ENCODE measurements at places on chromosomes 5 and 9.

GRCh38 chr9:131398204-131398603, 4.3 kb downstream of the PRRC2B start:
- DNase-seq, result no peak

DNA sequence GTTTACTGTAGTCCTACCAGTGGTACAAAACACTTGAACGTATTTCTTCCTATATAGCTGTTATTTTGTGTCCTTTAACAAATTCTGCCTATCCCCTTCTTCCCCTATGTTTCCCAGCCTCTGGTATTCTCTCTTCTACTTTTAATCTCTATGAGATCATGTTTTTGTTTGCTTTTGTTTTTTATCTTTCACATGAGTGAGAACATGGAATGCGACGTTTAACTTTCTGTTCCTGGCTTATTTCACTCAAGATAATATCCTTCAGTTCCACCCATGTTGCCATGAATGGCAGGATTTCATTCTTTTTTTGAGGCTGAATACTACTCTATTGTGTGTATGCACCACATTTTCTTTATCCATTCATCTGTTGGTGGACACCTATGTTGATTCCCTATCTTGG, 634.4 kb upstream of the WWC1 start:
- DNase-seq, result no peak

GRCh38 chr9:137136261-137136880, 2.6 kb upstream of the GRIN1 start:
- DNase-seq, result peak; percentile 52

DNA sequence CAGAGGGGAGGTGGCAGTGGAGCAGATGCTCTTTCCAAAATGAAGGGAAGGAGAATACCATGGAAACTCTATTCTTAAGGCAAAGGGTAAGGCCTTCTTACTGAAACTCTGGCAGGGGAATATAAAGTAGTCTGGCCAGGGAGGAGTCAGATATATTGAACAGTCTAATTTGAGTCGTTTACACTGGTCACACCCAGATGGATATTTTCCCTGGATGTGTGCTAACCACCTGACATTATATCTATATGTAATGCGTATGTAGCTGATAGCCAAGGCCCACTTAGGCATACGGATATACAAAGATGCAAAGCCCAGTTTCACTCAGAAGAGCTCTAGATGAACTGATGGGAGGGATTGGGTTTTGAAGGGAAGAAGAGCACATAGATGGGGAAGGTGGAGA, 7.0 kb downstream of the TDRD7 start:
- no peak for DNase-seq

DNA sequence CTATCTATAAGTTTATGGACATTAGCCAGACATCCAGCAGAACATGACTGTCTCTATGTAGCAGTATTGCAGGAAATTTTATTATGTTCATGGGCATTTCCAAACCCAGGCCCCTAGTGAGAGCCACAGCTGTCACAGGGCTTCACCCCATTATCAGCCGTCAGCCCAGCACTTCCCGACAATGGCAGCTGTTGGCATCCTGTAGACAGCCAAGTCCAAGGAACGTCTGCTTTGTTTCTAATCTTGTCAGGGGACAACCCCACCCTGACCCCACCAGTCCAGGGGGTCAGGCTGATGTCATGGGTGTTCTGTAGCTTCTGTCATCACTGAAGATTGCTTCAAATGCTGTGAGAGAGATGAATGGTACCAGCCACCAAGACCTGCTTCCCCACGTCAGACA, 565.3 kb upstream of the BRINP1 start:
- no peak for DNase-seq

DNA sequence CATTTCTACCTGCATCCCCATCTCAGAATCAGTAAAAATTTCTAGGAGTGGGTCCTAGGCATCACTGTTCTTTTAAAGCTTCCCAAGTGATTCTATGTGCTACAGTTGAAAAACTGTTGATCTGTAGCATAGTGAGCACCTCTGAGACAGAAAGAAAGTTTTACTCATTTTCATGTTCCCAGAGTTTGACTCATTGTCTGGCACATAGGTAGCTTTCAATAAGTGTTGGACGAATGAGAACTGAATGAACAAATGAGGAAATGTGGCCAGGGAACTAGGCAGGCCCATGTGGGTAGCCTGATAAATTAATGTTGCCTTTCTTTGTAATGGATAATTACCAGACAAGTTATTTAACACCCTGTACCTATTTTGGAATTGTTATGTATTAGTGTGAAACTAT, 33.8 kb downstream of the RNF180 start:
- DNase-seq, result no peak

- DNase-seq, result no peak
Observed at GRCh38 chr9:94787266-94787665, 60.8 kb downstream of the AOPEP start.

DNA sequence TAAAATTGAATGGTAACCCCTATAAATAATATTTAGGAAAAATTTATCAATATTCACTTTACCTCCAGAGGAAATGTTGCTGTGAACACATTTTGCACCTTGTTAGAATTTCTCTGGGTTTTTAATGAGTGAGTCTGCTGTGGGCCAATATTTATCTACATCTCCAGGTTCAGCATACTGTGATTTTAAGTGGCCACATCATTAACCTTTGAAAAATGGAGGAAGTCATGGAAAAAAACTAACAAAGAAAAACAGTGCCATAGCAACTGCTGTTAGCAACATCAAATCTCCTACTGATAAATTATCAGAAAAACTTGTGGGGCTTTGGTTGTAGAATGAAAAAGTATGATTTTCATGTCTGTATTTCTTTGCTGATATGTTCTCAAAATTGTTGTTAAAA, 55.0 kb downstream of the CD180 start:
- no peak for DNase-seq

DNA sequence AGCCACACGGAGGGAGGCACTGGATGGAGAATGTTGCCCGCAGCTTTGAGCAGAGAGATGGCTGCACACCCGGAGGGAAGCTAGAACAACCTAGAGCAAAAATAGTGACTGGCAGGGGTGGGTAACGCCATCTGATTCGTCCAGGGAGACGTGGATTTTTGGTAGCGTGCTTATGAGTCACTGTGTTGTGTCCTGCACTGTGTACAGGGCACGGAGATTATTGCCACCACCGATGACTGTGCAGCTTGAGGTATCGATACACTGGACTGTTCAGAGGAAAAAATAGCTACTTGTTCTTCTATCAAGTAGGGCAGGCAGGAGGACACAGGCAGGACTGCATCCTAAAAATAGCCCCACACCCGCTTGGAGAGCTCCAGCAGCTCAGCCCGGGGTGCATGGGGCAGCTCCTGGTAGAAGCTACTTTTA, 6.0 kb downstream of the UBE2QL1 start:
- no peak for DNase-seq

- peak; percentile 78 for DNase-seq
Observed at GRCh38 chr9:120477534-120478001, 102.4 kb downstream of the CDK5RAP2 start.

DNA sequence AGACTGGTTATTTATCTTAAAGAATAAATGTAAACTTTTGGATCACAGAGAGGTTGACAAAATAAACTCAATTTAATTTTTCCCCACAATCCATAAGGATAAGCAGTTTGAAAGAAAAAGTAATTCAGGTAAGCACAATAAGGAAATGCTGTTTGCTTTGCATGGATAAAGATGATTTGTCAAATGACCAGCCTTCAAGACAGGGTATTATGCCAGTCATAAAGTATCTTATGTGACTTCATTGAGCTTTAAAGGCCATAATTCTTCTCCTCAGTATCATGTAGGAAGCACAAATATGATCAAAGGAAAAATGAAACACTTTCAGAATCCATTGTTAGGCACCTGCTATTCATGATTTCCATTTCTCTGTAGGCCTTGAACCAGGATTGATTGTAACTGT, 180.7 kb upstream of the PPP1R2B start:
- DNase-seq, result no peak

DNA sequence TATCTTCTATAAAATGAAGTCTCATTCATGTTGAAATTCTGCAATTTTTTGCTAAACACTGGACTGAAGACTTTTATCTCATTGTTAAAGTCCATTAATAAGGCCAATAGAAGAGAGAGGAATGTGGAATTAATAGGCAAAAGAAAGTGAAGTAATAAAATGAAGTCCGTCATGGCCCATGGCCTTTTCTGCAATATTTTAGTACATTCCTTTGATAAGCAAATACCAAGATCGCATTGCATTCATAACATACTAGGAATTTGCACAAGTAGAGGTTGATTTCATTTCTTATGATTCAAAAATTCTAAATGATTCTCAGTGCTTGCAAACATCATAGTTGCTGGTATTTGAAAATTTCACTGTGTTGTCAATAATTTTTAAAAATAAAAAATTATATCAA, 664.0 kb downstream of the NR2F1-AS1 start:
- no peak for DNase-seq

GRCh38 chr5:101720033-101720432, 576.1 kb downstream of the SLCO4C1 start:
- DNase-seq, result no peak

DNA sequence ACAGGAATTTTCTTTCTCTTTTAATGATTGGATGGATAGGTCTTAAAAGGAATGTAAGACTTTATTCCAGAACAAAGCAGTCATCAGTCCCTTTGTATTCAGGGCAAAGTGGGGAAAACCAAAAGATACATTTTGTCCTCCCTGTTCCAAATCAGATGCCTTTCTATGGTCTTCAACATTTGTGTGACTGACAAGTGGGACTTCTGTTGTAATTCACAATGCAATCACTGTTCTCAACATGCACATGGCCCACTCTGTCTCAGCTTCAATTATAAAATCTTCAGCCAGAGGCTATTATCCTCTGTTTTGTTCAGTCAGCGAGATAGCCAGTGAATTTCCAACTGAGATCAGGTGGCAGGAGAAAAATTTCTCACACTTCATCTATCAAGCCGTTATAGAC, 95.5 kb upstream of the ERBIN start:
- DNase-seq, result no peak

DNA sequence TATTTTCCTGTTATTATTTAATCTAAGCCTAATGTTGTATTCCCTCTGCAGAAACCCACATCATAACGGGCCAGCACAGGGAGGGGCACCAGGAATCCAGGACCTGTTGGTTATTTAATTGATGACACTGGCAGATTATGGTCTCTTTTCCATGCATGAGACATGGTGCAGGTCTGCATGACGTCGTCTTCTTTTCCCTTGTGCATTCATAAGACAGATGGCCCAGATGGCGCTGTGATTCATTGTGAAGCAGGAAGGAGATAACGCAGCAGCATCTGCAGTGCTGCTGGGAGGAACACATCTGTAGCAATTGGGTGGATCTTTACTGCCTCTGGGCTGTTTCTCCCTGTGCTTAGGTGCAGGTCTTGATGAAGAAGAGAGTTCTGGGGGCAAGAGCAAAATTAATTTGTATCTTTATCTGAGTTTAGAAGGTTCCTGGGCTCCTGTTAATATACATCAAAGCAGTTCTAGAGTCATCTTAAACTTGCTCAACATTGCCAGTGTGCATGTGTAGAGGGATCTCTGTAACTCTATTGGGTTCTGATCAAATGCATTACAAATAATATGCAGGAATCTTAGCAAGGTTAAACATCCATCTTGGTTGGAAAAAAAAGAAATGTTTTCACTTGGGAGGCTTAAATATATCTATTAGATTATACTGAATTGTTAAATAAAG, 176.1 kb downstream of the PCSK1 start:
- no peak for DNase-seq

GRCh38 chr9:113677057-113677456, 199.1 kb upstream of the ZNF618 start:
- no peak for DNase-seq

DNA sequence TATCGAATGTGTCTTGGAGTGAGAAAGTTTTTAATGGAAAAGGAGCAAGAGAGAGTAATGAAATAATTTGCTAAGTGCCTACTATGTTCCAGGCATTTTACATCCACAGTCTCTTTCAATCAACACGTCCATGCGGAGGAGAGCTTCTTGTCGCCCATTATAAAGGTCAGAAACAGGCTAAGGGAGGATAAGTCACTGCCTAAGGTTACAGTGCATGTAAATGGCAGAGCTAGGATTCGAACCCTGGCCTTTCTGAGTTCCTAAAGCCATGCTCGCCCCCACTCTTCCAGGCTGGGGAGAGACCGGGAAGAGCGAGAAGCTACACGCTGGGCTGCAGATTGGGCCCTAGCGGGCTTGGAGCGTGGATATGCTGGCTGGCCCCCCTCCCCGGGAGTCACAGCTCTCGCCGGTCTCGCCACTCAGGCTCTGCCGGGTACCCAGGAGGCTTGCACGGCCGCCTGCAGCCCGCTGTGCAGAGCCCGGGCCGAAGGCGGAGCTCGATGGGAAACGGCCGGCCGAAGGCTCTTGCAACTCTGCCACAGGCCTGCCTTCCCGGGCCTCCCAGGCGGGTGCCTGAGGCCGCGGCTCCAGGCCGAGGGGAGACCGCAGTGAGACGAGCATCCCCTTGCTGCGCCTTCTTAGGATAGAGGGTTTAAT, 775 bp upstream of the LHX2 start:
- DNase-seq, result peak; percentile 58

GRCh38 chr5:37723162-37723961, 116.5 kb downstream of the GDNF start:
- DNase-seq, result peak; percentile 50

DNA sequence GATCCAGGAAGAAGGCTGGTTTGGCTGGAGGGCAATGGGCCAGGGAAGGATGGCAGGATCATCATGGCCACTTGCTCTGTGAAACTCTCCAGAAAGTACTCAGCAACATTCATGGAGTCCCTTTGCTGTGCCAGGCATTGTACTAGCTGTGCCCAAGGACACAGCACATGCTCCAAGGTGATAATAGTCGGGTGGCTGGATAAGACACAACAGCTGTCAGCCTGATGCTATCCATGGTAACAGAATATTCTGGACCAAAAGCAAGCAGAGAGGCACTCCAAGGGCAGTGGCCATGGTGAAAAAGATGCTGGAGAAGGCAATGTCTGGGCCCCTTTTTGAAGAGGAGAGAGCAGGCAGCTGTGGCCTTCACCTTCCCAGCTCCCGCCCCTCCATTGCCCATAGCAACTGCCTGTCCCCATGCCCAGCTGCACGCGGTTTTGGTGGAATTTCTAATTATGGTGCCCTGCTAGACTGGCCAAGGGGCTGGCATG, 113.8 kb upstream of the CPEB4 start:
- DNase-seq, result no peak

Data from iPS-NIHi11 (cell line).